SJSA1 (cell line): ENCODE measurements at places on chromosomes 11 and 22.
A peak's percentile ranks its signal among the peaks of the same experiment; 100 is the strongest.

GRCh38 chr11:109422870-109423465, 978 bp downstream of the C11orf87 start:
- no peak for DNase-seq

DNA sequence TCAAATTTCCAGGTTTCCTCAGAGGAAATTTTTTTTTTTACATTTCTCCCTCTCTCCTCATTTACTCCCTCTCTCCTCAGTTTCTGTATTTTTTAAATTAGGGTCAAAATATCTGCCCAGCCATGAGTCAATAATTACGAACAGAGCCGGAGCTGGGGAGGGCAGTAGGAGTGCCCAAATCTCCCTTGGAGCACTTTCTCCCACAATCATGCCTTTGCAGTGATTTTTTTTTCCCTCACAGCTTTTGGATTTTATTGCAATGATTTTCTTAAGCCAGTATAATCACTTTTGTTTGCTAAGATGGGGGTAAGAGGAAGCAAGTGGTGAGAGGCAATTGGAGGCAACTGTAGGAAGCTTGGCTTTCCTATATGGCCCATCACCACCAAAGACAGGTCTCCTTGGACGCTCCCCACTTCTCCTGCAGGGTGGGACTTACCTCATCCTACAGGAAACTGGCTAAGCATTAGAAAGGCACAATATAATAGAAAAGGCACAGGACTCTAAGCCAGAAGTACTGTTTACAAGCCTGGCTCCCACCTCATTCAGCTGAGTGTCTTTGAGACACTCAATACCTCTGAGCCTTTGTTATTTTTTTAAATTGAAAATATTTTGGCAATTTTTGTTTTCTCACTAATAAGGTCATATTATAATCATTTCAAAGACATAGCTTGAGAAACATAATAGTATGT, 192.6 kb upstream of the PITPNB start:
- DNase-seq = no peak

DNA sequence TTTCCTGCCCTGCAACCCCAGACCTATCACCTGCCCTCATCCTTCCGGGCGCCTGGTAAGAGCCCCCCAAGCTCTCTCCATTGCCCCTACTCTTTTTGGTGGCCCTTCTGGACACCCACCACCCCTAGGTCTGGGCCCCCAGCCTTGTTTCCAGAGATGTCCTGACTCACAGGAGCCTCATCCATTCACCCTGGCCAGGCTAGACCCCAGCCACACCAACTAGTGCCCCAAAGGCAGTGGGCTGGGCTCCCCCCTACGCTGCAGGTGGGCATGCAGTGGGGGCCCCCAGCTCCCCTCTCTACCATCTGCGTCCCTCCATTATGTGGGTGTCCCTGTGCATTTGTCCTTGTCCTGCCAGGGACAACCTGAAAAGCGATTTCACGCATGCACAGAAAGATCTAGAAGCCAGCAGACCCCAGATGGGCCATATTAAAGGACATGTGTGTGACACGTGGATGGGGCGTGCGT, 1.4 kb downstream of the MRGPRF start:
- peak; percentile 47 for DNase-seq

- no peak for DNase-seq
These were observed 74.3 kb downstream of the GRAMD1B start for GRCh38 chr11:123504401-123504800.

- no peak for DNase-seq
These were observed 24.3 kb downstream of the MPPED1 start for GRCh38 chr22:43435851-43436811.

- peak; percentile 64 for DNase-seq
These were observed 33.4 kb upstream of the EIF3D start for GRCh38 chr22:36562261-36562835.
